CD8-positive, alpha-beta memory T cell (primary cell): ENCODE measurements at places on chromosomes 6 and 20. TPM values are rescaled to one million over a fixed set of nuclear protein-coding genes. Genes with fewer than 3 reads are reported as not detected.

GRCh38 chr6:96965492-96965891 is 41.0 kb downstream of the KLHL32 start:
- DNase-seq, result no peak

Gene TAAR1
- not detected for total RNA-seq

- no peak for DNase-seq
These were observed 16.4 kb upstream of the COL21A1 start for GRCh38 chr6:56263596-56264315.

- no peak for DNase-seq
These were observed 3.5 kb downstream of the SH3BGRL2 start for GRCh38 chr6:79634491-79635231.

GRCh38 chr6:166552600-166552999 is 33.9 kb downstream of the RAMACL start:
- no peak for DNase-seq
